Astrocyte (in vitro differentiated cells and primary cell): ENCODE measurements at places on chromosomes 11 and 22. TPM values are rescaled to one million over a fixed set of nuclear protein-coding genes. Genes with fewer than 3 reads are reported as not detected.
A peak's percentile ranks its signal among the peaks of the same experiment; 100 is the strongest.

DNA sequence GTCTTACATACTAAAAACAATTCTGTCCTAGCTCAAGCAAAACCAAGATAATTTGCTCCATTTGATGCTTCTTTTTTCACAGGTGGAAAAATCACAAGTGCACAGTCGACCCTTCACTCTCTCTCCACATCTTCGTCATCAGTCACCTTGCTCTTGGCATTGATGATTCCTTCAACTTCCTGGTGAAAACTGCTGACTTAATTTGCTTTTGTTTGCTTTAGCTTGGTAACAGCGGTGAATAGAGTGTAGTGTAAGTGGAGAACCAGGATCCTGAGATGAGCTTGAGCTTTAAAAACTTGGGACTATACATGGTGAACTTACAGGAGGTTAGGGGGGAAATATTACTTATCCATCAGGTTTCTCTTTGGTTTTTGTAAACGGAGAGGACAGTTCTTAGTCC, 331.1 kb upstream of the ARHGAP42 start:
- H3K36me3 ChIP-seq = no peaks in the 10 kb centered on the region
- H3K4me1 ChIP-seq = no peaks in the 10 kb centered on the region
- no peak for DNase-seq
- H3K4me3 ChIP-seq = no peak overlapping the region
- no peaks in the 10 kb centered on the region for H3K27me3 ChIP-seq

Gene EIF3M
- total RNA-seq = 287 and 294 TPM in 2 replicates

Gene SLC29A2
- total RNA-seq = 5.0 and 6.6 TPM in 2 replicates

GRCh38 chr11:125374398-125374797, 121.7 kb downstream of the FEZ1 start:
- no peak for DNase-seq
- H3K27me3 ChIP-seq = peaks cover 2% of the 10 kb centered on the region
- no peaks in the 10 kb centered on the region for H3K36me3 ChIP-seq
- H3K27ac ChIP-seq = no peak overlapping the region
- H3K4me3 ChIP-seq = no peak overlapping the region
- peaks cover 6% of the 10 kb centered on the region for H3K4me1 ChIP-seq

DNA sequence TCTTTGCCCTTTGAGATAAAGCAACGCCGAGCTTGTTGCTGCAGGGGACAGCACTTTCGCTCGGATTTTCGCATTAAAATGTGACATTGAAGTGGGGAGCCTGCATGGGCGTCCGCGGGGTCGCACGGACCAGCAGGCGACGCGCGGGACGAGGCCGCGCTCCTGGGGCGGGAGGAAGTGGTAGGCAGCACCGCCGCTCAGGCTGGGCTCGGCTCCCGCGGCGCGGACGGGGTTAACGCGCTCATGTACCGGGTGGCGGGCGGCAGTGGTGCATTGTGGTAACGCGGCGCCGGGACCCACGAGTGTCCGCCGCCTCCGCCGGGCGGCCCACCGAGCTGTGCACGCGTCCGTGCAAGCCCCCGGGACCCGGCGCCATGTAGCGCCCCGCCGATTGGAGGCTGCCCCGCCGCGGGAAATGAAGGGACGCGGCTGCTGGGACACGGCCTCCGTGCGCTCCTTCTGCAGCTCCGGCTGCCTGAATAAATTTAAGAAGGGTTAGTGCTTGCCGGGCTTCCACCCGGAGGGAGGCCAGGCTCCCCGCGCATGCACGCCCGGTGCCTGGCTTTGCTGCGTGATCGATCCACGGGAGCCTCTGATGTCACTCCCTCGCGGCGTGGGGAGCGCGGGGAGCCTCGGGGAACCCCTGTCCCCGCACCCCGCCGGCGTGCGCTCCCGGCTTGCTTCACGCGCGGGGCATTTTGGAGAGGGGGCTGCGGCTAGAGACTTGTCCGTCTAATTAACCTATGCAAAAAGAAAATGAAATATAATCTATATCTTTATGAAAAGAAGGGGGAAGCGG, 127.7 kb downstream of the OSBP2 start:
- peaks cover 13% of the 10 kb centered on the region for H3K27me3 ChIP-seq
- no peaks in the 10 kb centered on the region for H3K36me3 ChIP-seq
- H3K4me1 ChIP-seq = peaks cover 9% of the 10 kb centered on the region
- no peak overlapping the region for H3K27ac ChIP-seq
- H3K4me3 ChIP-seq = peak overlapping the region; percentile 54

GRCh38 chr22:25747245-25747944, 5.4 kb downstream of the MYO18B start:
- H3K4me3 ChIP-seq = no peak overlapping the region
- no peaks in the 10 kb centered on the region for H3K36me3 ChIP-seq
- H3K4me1 ChIP-seq = peaks cover 18% of the 10 kb centered on the region
- DNase-seq = peak; percentile 99
- H3K27me3 ChIP-seq = no peaks in the 10 kb centered on the region
- peak overlapping the region; percentile 92 for H3K27ac ChIP-seq

Gene TRIM49
- total RNA-seq = 0.24 and 0.32 TPM in 2 replicates

- peaks cover 2% of the 10 kb centered on the region for H3K27me3 ChIP-seq
- no peaks in the 10 kb centered on the region for H3K36me3 ChIP-seq
- no peak overlapping the region for H3K4me3 ChIP-seq
- peaks cover 15% of the 10 kb centered on the region for H3K4me1 ChIP-seq
- H3K27ac ChIP-seq = no peak overlapping the region
Measured at GRCh38 chr11:126165311-126165720, 46.1 kb downstream of the RPUSD4 start.

GRCh38 chr11:128029219-128029722, 558.1 kb downstream of the ETS1 start:
- no peak for DNase-seq
- no peaks in the 10 kb centered on the region for H3K27me3 ChIP-seq
- no peaks in the 10 kb centered on the region for H3K36me3 ChIP-seq
- peaks cover 18% of the 10 kb centered on the region for H3K4me1 ChIP-seq
- H3K4me3 ChIP-seq = no peak overlapping the region

- no peak overlapping the region for H3K4me3 ChIP-seq
- H3K4me1 ChIP-seq = no peaks in the 10 kb centered on the region
- DNase-seq = no peak
- H3K36me3 ChIP-seq = no peaks in the 10 kb centered on the region
Measured at GRCh38 chr11:120703358-120704152, 192.0 kb downstream of the GRIK4 start.

Gene NRXN2
- 0.14 and 0.17 TPM in 2 replicates for total RNA-seq

Gene SEC14L6
- 0.16 and 0.22 TPM in 2 replicates for total RNA-seq

GRCh38 chr22:31104869-31105268, 2.5 kb downstream of the SELENOM start:
- peaks cover 13% of the 10 kb centered on the region for H3K36me3 ChIP-seq
- H3K27ac ChIP-seq = no peak overlapping the region
- H3K27me3 ChIP-seq = no peaks in the 10 kb centered on the region
- peaks cover 31% of the 10 kb centered on the region for H3K4me1 ChIP-seq
- H3K4me3 ChIP-seq = no peak overlapping the region

Gene KCNQ1
- 0.31 TPM in 1 of 2 replicates, not detected in the other for total RNA-seq

Gene CD3G
- not detected in 2 replicates for total RNA-seq

Gene OR8A1
- not detected in 2 replicates for total RNA-seq
